Immature natural killer cell (primary cell): ENCODE measurements at places on chromosomes 6 and 20. TPM values are rescaled to one million over a fixed set of nuclear protein-coding genes. Genes with fewer than 3 reads are reported as not detected.

DNA sequence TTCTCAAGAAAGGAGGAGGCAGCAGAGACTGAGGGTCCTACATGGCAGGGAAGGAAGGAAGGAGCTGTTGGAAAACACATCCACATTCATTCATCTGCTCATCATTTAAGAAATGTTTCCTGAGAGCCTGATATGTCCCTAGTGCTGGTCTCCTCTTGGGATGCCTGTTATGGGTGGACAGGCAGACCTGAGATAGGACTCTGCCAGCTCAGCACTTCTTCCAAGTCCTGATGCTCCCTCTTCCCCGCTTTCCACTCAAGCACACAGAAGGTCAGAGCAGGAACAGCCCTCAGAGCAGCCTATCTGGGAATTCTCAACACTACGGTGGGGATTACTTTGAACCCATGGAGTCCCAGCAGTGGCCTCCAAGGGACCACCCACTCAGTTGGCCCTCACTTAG, 8.0 kb upstream of the SIRPD start:
- DNase-seq = no peak

CCDC170 gene
- polyA plus RNA-seq = not detected

DNA sequence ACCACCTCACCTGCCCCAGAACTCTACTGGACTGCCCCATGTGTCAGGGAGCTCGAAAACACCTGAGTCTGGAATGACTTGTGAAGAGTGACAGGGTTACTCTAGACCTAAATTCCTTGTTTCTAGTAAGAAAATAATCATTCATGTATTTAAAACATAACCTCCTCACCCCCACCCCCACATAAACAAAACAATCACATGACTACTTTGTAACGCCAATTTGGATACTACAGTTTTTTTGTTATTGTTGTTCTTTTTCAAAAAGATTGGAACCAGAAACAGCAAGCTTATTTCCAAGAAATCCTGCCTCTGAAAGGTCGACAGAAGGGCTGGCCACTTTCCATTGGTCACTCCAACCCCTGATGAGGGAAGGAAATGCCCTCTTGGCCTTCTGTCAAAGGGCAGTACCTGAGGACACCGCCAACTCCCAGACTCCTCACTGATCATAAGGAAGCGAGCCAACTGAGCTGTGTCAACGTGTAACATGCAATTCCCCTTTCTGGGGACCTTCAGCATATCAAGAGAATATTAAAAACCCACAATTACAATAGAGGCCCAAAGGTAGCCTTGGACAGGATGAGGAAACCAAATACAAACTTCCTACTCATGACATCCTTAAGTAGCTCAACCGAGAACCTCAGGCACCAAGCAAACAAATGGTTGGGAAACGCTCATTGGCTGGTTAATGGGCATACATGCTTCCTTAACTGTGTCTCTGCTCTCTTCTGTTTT, 2.6 kb downstream of the MCUR1 start:
- no peak for DNase-seq

GPX5 gene
- not detected for polyA plus RNA-seq
